Activated T-cell treated with anti-CD3 and anti-CD28 coated beads, Interleukin-2, amount 50 U/mL, for 72 hours (primary cell): ENCODE measurements at places on chromosomes 3 and 15. TPM values are rescaled to one million over a fixed set of nuclear protein-coding genes. Genes with fewer than 3 reads are reported as not detected.

Gene GOLGA8K
- not detected for total RNA-seq

Gene PDCD7
- 47.4 TPM for total RNA-seq

Gene DHX30
- total RNA-seq = 71.1 TPM

Gene PDZRN3
- not detected for total RNA-seq
